ENCODE measurements at places on chromosomes 11 and 22.

DNA sequence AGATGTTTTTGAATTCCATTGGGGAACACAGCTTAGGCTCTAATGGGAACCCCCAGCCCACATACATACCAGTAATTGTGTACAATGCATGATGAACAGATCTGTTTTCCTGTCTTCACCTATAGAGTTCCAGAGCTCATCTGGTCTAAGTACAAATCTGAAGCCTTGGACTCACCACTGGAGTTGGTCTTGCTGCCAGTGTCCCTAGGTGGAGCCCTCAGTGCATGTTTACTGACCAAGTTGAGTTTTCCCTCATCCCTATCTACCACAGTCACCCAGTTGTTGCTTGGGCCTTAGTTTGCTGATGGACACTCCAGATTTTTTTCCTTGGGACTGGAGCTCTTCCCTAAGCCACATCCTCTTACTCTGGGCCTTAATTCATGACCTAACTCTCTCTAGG, 159.2 kb upstream of the DDI1 start:
- no peak for DNase-seq

DNA sequence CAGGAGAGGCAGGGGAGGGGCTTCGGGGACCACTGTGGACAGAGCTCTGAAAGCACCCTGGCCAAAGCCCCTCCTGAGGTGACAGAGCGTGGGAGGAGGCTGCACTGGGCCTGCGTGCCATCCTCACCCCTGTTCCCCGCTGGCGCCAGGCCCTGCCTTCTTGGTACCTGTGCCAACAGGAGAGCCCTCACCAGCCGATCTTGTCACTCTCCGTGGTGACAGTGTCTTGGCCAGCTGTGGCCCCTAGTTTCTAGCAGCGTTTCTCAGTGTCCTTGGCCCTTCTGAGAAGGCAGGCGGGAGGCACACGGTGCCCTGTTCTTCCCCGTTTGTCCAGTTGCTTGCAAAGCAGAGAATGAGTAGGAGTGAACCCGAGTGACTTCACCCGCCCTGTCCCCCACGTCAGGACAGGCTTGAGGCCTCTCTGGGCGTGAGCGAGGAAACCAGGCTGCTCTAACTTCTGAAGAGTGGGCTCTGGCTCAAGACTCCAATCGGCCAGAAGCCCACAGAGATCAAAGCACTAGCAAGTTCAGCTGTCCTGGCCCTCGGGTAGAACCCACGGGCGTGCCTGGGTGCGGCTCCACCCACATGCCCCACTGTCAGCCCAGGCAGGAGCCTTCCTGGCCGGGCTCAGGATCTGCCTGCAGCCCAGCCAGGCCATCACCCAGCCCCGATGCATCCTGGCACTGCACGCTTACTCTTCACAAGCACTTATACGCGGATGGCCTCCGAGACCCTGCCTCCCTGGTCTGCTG, 60.2 kb upstream of the EMID1 start:
- DNase-seq, result no peak

DNA sequence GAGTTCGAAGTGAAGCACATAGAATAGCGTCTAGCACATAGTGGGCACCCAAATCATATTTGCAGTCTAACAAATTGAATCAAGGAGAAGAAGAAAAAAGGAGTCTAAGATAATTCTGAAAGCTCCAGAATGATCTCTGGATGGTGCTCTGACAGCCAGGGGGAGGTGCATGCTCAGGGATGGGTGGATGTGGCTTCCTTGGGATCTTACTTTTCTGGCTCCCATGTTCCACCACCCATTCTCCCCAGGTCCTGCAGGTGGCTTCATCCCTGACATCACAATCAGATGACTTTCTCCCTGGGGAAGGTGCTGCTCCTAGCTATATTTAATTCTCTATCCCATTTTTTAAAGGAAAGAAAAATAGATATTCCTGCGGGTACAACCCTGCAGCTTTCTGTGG, 381.9 kb downstream of the CADM1 start:
- DNase-seq, result no peak

GRCh38 chr11:107249054-107249453, 208.6 kb downstream of the CWF19L2 start:
- DNase-seq, result no peak

DNA sequence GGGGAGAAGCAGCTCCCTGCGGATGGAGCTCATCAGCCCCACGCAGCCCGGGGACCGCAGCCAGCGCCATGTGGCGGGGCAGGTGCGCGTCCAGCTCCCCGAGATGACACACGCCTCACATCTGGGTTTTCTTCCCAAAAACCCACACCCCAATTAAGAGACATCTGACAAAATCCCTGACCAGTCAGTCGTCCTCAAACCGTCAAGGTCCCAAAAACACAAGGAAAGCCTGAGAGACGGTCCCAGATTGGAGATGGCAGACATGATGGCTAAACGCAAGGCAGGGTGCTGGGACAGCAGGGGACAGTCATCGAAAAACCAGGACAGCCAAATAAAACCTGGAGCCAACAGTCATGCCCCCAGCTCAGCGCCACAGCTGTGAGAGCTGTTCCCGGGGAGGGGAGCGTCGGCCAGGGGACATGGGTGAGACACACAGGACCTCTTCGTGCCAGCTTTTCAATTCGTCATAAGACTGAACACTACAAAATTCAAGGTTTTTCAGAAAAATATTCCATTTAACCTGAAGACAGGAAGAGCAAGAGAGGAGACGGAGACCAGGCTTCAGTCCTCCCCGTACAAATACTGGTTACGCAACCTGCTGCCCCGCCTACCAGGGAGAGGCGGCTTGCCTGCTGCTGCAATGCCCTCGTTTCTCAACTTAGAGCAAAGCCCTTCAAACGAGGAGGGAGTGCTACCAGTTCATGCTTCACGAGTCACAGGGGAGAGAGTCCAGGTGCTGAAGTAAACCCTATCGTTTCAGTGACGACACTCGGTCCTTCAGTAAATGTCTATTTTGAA, 10.5 kb downstream of the TOLLIP start:
- no peak for DNase-seq

DNA sequence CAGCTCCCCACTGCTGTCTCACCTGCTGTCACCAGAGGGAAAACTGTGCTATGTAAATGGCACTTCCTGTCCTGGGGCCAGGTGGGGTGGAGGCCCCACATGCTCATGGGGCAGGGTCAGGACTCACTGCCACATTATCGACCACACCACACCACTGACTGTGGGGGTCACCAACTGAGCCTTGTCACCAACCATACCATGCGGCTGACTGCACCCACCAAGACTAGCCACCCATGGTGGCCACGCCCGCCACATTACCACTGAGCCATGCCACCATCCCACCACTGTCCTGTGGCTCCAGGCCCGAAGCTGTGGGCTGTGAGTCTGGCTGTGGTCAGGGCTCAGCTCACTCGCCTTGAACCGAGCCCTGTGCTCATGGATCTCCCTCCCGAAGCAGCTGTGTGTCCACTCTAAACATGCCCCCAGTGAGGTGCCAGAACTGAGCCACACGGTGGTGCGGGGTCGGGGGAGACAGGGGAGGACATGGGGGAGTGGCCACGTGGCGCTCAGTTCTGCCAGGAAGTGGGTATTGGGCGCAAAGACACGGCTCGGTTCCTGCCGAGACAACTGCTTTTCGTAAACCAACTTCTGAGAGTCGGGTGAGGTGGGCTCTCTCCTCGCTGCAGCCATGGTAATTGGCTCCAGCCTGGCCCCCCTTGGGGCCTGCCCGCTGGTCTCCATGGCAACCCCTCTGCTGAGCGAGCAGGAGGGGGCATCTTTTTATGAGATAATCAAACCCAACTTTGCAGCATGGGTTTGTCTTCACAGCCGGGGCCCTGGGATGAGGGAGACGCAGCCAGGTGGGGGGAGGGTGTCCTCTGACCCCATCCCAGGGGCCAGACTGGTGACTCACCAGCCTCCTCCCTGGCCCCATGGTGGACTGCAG, 23.2 kb downstream of the RTN4R start:
- DNase-seq, result no peak

DNA sequence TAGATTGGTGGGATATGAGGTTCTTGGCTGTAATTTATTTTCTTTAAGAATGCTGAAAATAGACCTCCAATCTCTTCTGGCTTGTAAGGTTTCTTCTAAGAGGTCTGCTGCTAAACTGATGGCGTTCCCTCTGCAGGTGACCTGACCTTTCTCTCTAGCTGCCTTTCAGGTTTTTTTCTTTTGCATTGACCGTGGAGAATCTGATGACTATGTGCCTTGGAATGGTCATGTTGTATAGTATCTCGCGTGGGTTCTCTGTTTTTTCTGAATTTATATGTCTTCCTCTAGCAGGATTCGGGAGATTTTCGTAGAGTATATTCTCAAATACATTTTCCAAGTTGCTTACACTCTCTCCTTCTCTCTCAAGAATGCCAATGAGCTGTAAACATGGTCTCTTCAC, 122.2 kb downstream of the DDX10 start:
- DNase-seq, result no peak

- DNase-seq, result no peak
These were observed 379 bp upstream of the RAB38 start for GRCh38 chr11:88175569-88176075.

DNA sequence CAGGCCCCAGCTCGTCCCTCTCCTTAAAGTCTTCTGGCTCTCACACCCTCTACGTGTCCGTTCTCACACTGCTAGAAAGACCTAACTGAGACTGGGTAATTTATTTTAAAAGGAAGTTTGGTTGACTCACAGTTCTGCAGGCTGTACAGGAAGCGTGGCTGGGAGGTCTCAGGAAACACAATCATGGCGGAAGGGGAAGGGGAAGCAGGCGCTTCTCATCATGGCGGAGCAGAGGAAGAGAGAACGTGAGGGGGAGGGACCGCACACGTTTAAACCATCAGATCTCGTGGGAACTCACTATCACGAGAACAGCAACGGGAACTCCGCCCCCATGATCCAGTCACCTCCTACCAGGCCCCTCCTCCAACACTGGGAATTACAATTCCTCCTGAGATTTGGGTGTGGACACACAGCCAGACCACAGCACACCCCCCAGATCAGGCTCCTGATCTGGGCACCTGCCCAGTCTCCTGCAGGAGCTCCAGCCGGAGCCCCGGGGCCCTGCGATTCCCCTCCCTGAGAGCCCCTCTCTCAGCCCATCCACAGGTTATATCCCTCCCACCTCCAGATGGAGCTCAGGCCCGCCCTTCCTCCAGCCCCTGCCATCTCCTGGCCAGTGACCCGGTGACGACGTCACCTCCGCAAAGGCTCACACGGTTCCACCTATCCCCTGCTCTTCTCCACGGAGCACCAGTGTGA, 170.2 kb downstream of the BRD1 start:
- DNase-seq, result no peak

DNA sequence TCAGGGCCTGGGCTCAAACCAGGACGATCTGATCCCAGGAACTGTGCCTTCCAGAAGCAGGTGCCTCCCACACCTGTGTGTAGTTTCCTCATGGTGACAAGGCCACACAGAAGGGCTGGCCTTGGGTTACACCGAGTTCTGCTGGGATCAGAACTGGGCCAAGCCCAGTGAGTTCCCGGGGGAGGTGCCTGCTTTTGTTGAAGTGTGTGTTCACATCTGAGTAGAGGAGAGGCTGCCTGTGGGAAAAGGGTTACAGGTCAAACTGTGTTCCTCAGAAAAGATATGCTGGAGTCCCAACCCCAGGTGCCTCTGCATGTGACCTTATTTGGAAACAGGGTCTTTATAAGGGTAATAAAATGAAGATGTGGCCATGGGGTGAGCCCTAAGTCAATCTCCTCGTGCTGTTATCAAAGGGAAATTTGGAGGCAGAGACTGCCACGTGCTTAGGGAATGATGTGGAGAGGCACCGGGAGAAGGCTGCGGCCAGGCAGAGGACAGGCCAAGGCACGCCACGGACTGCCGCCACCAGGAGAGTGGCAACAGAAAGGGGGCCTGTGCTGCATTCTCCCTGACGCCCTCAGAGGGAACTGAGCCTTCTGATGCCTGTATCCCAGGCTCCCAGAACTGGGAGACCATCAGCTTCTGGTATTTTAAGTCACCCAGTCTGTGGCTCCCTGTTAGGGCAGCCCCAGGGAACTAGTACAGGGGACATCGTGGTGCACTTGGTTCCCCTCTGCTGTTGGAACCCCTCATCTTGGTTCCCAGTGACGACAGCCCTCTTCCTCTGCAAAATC, 158.8 kb downstream of the CACNA1I start:
- no peak for DNase-seq

DNA sequence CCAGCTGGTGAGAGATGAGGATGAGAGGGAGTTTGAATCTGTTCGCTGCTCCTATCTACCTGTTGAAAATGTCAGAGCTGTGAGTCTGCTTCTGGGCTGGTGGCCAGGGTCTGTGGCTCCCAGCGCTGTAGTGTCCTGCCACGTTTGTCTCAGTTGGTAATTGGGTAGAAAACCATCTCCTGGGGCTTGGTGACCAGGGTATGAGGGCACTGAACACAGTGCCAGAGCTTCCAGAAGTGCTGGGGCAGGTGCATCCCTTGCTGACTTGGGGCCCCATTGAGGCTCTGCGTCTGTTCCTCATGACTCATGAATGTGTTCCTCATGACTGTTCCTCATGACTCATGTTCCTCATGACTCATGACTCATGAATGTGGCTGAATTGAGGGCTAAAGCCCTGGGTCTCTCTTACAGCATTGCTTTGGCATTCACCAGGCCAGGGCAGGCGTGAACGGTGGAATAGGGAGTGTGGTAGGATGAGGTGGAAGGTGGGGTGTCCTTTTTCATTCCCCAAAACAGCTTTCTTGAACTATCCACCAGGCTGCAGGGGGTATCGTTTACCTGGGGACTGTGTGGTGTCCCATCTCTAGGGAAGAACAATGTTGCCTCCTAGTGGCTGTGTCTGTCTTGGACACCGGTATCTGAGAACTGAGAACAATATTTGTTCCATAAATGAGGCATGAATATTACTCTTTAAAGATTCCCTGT, 139.5 kb downstream of the COMMD9 start:
- peak; percentile 4 for DNase-seq

- no peak for DNase-seq
These were observed 106.6 kb downstream of the PRR5L start for GRCh38 chr11:36402568-36403170.

DNA sequence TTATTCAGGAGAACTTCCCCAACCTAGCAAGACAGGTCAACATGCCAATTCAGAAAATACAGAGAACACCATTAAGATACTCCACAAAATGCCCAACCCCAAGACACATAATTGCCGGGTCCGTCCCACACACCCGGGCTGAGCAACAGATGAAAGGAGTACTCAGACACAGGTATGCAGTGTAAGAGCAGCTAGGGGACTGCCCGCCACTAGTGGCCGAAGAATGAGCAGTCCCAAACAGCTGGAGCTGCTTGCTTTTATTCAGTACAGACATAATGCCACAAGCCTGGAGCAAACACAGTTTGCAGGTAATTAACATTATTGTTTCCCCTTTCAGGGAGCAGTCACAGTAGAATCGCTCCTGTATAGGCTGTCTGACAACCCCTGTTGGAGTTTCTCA, 364.6 kb downstream of the LUZP2 start:
- DNase-seq, result no peak

DNA sequence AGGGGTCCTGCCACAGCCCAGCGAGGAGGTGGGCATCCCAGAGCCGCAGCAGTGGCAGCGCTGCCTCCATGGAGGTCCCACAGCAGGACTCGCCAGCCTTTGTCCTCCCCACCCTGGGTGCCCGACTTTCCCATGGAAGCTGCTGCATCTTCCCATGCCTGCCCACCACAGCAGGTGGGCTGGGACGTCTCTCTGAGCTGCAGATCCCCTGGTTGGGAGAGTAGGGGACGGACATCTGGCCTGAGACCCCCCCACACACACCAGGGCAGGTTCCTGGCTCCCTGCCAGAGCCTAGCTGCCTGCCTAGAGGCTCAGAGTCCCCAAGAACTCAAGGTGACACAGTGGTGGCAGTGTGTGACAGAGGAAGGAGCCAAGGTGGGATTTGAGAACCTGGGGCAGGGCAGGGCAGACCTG, 21.5 kb upstream of the PRR5 start:
- no peak for DNase-seq

GRCh38 chr22:49380828-49381114, 446.9 kb downstream of the BRD1 start:
- DNase-seq, result no peak
